ENCODE measurements at places on chromosomes 7 and 10.

- no peak for DNase-seq
These were observed 900.1 kb downstream of the TYW1 start for GRCh38 chr7:67896721-67897120.

GRCh38 chr7:6307762-6308161 is 35.3 kb upstream of the CYTH3 start:
- no peak for DNase-seq

DNA sequence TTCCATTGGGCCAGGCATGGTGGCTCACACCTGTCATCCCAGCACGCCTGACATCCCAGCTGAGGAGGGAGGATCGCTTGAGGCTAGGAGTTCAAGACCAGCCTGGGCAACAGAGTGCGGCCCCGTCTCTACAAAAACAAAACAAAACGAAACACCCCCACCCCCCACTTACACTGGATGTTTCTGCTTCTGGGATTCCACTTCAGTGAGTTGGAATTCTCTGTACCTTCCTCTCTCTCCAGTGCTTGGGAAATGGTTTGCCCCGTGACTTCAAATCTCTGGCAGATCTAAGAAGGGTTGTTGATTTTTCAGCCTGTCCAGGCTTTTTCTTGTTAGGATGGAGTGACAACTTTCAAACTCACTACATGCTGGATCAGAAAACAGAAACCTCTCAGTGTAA is 106.9 kb downstream of the ANLN start:
- no peak for DNase-seq

GRCh38 chr10:86961481-86962091 is 3.2 kb downstream of the SNCG start:
- DNase-seq = no peak

GRCh38 chr7:103594186-103594585 is 148.2 kb upstream of the SLC26A5 start:
- DNase-seq = no peak

DNA sequence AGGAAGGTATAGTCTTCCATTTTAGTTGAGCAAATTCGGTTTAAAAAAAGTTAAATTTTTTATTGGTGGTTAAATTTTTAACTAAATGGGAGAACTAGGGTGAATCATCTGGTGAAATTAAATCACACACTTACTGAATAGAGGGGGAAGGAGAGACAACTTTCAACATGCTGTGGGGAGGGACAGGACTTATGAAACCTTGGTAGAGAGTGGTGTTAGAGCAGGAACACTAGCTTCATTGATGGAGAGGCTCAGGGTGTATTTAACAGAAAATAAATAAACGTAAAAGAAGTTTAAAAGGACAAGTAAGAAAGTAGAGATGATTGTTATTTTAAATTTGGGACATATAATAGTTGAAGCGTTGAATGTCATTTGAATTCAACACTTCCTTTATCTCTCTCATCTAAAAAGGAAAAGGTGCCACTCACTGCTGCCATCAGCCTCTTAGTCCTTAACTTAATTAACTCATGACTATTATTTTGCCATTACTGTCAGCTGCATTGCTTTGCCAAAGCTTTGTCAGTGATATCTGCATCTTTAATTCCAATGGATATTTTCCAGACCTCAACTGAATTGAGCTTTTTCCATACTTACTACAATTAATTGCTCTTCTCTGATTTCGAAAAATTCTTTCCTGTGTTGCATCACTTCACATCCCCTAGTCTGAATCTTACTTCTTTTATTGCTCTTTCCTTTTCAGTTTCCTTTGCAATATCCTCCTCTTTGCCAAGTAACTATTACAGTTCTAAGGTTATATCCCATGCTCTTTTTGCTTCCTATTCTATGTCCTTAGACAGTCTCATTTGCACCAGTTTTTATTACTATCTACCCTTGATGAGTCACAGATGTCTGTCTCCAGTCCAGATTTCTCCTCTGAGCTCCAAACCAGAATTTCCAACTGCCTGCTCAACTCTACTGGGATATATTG is 71.7 kb downstream of the GNAT3 start:
- DNase-seq = no peak

GRCh38 chr10:89554433-89554832 is 19.0 kb upstream of the SLC16A12 start:
- no peak for DNase-seq

All from activated T-helper 9 cell treated with anti-CD3 and anti-CD28 coated beads, Interleukin-2, amount 50 U/mL, for 16 hours (primary cell).